ENCODE measurements at places on chromosomes 2 and 18. TPM values are rescaled to one million over a fixed set of nuclear protein-coding genes. Genes with fewer than 3 reads are reported as not detected.

- DNase-seq, result no peak
These were observed 688 bp downstream of the CDH20 start for GRCh38 chr18:61333746-61334490.

DNA sequence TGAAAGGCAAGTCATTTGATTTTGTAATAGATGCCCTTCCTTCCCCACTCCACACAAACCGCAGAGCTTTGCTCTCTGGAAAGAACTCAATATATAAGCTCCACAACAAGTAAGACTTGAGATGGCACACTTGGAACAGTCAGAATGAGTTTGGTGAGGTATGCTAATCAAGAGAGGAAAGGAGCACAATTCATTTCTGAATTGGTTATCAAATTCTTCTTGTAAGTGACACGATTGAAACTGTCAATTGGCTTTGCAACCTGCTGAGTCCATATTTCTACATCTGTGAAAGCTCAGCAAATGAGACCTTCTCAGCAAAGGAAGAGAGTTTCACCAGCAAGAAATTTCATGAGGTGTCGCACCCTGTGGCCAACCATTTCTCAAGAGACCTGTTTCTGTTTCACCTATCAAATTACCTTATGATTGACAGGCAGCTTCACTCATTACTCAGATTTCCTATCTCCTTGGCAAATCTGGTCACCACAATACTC is 19.1 kb downstream of the CTLA4 start:
- no peak for DNase-seq

- DNase-seq, result no peak
These were observed 34.0 kb upstream of the CDK5R2 start for GRCh38 chr2:218925434-218925833.

- no peak for DNase-seq
These were observed 76.3 kb downstream of the DDX1 start for GRCh38 chr2:15667809-15668556.

GRCh38 chr18:61581578-61582201 is 248.5 kb downstream of the CDH20 start:
- DNase-seq, result no peak

DNA sequence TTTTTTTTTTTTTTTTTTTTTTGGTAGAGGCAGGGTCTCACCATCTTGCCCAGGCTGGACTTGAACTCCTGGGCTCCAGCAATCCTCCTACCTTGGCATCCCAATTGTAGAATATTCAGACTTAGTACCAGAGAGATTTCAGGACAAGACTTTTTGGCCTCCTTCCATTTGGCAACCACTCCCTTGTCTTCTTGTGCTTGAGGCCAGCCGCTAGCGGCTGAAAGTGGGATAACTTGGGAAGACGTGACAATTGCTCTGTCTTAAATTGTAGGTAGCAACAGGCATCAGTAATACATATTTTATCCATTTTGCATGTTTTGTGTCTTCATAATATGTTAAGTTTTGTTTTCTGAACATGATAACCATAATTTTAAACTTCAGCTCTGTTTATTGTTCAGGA is 53.3 kb upstream of the TTN start:
- no peak for DNase-seq

GRCh38 chr2:12709207-12709522 is 7.6 kb upstream of the TRIB2 start:
- no peak for DNase-seq

GRCh38 chr2:60047347-60047746 is 506.1 kb downstream of the BCL11A start:
- DNase-seq, result no peak

DNA sequence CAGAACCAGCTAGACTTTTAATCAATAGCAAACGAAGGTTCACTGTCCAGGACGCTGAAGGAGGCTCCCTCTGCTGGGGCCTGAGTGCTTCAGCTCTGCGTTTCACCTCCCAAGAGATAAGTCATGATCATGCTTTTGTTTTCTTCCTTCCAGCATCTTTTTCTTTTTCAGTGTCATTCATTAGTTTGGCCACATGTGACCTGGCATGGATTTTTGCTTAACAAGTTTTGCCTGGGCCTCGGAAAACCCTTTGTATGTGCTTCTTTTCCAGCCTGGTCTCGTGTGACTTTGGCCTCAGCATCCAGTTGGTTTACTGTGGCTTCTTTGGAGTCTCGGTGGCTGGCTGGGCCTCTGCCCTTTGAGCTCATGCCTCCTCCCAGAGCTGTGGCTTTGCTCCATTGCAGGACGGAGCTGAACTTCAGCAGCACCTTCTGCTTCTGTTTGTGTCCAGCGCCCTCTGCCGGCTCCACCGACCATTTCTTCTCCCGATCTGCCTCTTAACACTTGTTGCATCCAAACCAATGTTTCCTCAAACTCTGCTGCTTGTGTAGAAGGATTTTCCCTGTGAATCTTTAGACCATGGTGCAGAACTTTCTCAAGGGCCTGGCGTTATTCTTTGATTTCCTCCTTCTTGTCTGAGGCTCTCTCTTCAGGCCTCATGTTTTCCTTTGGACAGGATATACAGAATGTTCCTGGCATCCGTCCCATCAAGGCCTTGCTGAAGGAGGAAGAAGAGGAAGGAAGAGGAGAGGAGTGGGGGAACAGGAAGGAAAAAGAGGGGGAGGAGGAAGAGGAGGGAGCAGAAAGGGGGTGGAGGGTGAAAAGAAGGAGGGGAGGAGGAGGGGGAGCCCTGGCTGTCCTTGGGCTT is 23.6 kb upstream of the HES6 start:
- peak; percentile 88 for DNase-seq

- DNase-seq, result no peak
These were observed 282.6 kb downstream of the LRP1B start for GRCh38 chr2:141848191-141848590.

DNA sequence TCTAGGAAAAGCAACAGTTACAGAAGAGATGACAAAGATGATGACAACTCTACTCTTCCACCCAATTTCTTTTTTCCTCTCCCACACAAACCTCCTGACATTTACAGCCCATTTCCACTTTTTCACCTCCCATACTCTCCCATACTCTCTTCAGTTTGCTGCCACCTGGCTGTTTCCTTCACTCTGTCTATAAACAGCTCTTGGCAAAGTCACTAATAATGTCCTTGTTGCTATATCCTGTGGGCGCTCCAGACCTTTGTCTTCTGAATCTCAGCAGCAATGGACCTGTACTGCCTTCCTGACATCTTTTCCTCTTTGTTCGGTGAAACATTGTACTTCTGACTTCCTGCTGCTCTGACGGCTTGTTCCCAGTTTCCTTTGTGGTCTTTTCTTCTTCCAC is 60.7 kb upstream of the CAVIN2 start:
- no peak for DNase-seq

DNA sequence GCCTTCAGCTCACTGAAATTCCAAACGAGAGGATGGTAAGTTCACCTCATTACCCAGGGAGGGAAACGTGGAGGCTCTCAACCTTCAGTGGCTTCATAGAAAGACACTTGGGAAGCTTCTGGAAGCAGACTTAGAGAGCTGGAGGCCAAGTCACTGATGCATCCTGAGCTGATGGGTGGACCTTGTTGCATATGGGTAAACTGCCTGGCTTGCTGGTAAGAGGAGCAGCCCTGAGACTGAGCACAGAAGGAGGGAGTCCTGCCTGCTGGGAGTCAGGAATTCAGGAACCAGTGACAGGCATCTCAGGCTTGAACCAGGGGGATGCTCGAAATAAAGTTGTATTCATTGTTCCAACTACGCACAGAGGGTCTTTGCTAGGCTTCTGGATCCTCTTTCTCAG is 66.5 kb upstream of the NPAS2 start:
- DNase-seq, result no peak

- DNase-seq, result peak; percentile 47
These were observed 19.1 kb downstream of the MXD1 start for GRCh38 chr2:69933839-69934613.

- peak; percentile 26 for DNase-seq
These were observed 66.7 kb upstream of the RPL31 start for GRCh38 chr2:100935372-100935752.

DNA sequence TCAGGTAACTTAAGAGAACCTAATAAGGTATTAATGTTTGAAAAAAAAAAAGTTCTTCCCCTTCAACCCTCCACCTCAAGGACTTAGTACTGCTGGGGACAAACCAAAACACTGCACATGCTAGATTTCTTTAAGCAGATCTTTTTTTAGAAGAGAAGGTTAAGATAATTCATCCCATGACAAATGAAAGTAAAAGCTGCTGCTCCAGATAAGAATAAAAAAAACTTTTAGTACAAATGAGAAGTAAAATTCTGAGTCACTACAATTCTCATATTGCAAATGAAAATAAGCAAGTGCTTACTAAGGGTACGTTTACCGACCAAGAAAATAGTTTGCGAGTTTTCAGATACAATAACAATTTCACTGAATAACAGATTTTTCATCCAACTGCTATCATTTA is 8.9 kb downstream of the STAM2 start:
- no peak for DNase-seq

The SEMA4F gene
- polyA plus RNA-seq, result 6.8 TPM

The RTKN gene
- polyA plus RNA-seq, result 12.6 TPM

The CRYBA2 gene
- polyA plus RNA-seq, result not detected

The TCF23 gene
- polyA plus RNA-seq, result not detected

The CNPPD1 gene
- 28.0 TPM for polyA plus RNA-seq

The PEX13 gene
- polyA plus RNA-seq, result 23.7 TPM

The ZNF804A gene
- 3.5 TPM for polyA plus RNA-seq

The FAM117B gene
- polyA plus RNA-seq, result 2.0 TPM
